ENCODE measurements at places on chromosomes 4 and X.

DNA sequence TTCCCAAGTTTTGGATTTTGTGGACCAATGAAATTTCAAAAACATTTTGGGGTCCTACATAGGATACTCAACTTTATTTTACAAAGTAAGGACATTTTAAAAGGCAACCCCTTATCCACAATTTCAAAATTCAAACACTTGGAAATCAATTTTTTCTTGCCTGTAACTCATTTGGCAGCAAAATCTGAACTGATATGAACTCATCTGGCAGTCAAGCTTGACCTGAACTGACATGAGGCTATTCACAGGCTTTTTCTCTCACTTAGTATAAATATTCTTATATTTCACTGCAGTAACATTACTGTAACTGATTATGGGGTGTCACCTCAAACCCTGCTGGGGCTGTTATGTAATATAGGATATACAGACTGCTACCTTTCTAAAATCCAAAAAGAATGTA lies 116.1 kb downstream of the KLHL13 start:
- no peak for DNase-seq

DNA sequence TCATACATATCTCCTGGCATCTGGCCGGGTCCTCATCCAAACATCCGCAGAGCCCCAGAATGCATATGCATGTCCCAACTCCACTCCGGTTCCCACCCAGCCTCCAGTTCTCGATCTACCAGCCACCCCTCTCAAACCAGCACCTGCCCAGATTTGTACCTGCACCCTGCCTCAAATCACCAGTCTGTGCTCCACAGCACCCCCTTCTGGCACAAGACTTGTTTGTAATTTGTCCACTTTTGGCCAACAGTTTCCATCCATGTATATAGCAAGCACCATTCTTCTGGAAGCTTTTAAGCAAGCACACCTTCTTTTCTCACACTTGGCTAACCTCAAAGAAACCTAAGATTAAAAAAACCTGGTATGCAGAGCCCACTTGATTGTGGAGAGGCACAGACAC lies 644.1 kb downstream of the MID1IP1 start:
- peak; percentile 20 for DNase-seq

- DNase-seq: no peak
These were observed 35.0 kb upstream of the PLA2G12A start for GRCh38 chr4:109764789-109765402.

DNA sequence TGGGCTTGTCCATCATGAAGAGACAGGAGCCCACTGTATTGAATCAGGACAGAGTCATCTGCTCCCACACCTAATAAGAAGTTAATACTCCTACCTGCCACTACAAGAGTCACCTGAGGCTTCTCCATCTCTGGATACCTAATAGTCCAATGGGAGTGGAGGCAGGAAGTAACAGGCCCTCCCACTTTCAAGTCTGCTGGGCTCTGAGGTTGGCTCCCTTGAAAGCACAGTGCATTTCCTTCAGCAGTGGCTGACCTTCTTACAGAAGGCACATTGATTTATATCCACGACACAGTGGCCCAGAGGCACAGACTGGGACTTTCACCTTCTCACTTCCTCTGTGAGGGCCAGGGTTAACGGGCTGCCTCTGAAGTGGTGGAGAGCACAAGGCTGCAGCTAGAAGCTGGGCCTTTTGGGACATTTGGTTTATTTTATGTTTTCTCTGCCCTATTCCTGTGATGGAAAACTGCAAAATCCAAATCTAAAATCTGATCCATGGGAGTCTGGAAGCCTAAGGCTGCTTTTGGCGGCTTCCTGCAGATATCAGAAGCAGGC lies 38.1 kb downstream of the FRG2 start:
- DNase-seq: no peak

DNA sequence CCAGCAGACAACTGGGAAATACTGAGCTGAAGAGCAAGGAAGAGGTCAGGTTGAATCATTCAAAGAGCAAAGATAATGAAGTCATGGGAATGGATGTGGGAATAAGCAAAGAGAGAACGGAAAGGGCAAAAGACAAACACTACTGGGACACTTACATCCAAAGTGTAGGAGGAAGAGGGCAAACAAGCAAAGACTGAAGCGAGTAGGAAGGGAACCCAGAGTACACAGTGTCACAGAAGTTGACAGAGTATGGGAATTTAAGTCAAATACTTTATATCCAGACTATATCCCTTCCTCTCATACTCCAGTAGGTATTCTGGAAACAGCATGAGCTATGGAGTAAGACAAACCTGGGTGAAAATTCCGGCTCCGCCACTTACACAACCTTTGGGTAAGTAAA lies 12.5 kb downstream of the GPC3 start:
- DNase-seq: no peak

DNA sequence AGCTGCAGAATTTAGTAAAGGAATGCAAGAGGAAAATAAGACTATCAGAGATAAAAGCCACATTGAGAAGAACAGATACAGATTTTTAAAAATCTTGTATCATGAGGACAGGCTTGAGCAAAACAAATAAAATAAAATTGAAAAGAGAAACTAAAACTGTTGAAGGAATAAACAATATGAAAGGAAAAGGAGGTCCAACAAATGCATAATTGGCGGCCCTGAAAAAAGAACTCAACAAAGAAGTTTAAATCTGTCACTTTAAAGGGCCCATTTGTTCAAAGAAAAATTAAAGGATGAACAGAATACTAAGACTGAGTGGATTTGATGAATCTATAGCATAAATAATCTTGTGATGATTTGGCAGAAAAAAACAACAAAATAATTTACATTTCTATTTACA lies 36.5 kb downstream of the TMPRSS11B start:
- no peak for DNase-seq

- peak; percentile 46 for DNase-seq
These were observed at the start of gene NDST3 for GRCh38 chr4:118034053-118034785. Gene NDST3, plus strand, starts transcription at chr4:118034486. Its CDS starts 19,425 bp downstream, at chr4:118053911.

DNA sequence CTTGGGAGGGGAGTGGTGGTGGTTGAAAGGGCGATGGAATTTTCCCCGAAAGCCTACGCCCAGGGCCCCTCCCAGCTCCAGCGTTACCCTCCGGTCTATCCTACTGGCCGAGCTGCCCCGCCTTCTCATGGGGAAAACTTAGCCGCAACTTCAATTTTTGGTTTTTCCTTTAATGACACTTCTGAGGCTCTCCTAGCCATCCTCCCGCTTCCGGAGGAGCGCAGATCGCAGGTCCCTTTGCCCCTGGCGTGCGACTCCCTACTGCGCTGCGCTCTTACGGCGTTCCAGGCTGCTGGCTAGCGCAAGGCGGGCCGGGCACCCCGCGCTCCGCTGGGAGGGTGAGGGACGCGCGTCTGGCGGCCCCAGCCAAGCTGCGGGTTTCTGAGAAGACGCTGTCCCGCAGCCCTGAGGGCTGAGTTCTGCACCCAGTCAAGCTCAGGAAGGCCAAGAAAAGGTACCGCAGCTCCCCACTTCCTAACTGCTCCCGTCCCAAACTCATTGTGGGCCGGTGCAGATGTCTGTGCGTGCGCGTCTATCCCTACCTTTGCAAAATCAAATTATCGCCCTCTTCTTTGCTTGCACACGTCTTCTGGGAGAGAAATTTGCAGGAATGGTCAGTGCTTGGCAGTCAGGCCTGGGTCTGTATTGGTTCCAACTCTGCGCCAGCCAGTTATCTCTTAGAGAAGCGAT lies 533 bp downstream of the IL15 start:
- peak; percentile 50 for DNase-seq

DNA sequence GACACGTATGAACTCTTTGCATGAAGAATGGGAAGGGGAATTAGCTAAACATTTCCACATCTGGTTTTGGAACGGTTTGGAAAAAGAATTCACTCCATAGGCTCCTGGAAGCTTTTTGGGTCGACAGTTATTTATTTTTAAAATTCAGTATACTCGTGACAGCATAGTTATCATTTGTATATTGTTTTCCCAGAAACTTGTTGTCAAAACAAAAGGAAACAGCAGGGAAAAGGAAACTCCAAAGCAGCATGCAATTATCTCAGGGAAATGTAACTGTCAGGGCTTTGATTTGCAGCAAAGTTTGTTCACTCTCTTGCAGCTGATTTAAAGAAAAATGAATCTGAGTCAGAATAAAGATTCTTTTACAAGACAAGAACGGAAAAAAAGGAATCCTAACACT lies 86.5 kb downstream of the PLAC1 start:
- no peak for DNase-seq

- DNase-seq: no peak
These were observed 31.3 kb downstream of the NYX start for GRCh38 chrX:41478381-41478911.

DNA sequence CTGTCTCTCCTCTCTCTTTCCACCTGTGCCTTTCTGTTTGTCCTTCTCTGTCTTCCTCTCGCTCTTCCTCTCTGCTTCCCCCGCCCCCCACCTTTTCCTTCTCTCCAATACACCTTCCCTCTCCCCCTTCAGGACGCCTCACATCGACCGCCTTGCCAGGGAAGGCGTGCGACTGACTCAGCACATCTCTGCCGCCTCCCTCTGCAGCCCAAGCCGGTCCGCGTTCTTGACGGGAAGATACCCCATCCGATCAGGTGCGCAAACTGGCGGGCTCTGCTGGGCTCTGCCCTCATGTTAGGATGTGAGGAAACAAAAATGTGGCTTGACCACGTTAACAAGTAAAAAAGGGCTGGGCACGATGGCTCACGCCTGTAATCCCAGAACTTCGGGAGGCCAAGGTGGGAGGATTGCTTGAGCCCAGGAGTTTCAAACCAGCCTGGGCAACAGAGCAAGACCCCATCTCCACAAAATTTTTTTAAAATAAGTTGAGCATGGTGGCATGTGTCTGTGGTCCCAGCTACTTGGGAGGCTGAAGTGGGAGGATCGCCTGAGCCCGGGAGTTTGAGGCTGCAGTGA lies 35.2 kb downstream of the ARSF start:
- DNase-seq: no peak

- DNase-seq: no peak
These were observed 144.4 kb upstream of the GUCY1A1 start for GRCh38 chr4:155522201-155522600.

- DNase-seq: no peak
These were observed 205.7 kb upstream of the IL15 start for GRCh38 chr4:141430686-141431085.

DNA sequence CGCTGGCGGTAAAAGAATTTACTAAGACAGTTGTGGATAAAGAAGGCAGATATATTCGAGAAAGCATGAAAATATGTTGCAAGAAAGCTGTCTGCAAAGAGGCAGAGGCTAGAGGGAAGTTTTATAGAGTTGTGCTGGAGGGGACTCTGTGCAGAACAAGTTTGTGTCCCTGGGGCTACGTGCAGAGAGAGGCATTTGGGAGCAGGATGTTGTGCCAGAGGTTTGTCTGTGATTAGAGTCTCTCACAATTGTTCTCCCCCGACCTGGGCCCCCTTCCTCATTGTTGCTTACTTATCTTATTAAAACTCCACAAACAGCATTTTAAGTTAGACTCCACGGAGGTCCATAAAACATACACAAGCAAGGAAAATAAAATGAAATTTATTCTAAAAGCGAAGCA lies 831.3 kb downstream of the NLGN4X start:
- no peak for DNase-seq
